ENCODE measurements at places on chromosomes 11 and 22. TPM values are rescaled to one million over a fixed set of nuclear protein-coding genes. Genes with fewer than 3 reads are reported as not detected.

The KRTAP5-10 gene
- not detected for polyA plus RNA-seq

The HMBS gene
- 52.0 TPM for polyA plus RNA-seq

The MMP8 gene
- polyA plus RNA-seq: not detected

GRCh38 chr11:75275581-75275980 is 35.0 kb downstream of the TPBGL start:
- H3K36me3 ChIP-seq: no peaks in the 10 kb centered on the region
- no peak overlapping the region for H3K27ac ChIP-seq
- H3K27me3 ChIP-seq: no peaks in the 10 kb centered on the region
- no peaks in the 10 kb centered on the region for H3K4me1 ChIP-seq

- H3K36me3 ChIP-seq: peaks cover 14% of the 10 kb centered on the region
- H3K27me3 ChIP-seq: no peaks in the 10 kb centered on the region
- DNase-seq: no peak
Observed at GRCh38 chr11:43396617-43397016, 37.9 kb downstream of the TTC17 start.

DNA sequence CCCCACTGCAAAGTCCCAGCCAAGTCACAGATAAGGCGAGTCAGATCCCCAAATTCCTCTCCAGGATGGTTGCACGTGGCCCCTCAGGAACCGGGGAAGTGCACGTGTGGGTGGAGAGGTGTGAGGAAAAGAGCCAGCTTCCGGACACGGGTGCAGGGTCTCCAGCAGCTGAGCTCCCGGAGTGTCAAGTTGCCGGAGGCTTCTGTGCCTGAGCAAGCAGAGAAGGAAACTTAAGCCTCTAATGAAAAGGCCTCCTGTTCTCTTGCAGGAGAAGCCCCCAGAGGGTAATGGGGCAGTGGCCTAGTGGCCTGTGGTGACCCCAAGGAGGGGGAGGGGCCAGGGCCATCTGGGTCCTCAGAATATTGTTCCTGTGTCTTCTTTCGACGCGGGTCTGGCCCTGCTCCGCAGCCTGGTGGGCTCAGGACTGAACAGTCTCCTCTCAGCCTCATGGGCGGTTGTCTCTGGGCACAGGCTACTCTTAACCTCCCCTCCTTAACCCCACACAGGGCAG is 147.9 kb downstream of the FEZ1 start:
- no peaks in the 10 kb centered on the region for H3K36me3 ChIP-seq
- no peak overlapping the region for H3K27ac ChIP-seq
- no peak overlapping the region for H3K4me3 ChIP-seq

DNA sequence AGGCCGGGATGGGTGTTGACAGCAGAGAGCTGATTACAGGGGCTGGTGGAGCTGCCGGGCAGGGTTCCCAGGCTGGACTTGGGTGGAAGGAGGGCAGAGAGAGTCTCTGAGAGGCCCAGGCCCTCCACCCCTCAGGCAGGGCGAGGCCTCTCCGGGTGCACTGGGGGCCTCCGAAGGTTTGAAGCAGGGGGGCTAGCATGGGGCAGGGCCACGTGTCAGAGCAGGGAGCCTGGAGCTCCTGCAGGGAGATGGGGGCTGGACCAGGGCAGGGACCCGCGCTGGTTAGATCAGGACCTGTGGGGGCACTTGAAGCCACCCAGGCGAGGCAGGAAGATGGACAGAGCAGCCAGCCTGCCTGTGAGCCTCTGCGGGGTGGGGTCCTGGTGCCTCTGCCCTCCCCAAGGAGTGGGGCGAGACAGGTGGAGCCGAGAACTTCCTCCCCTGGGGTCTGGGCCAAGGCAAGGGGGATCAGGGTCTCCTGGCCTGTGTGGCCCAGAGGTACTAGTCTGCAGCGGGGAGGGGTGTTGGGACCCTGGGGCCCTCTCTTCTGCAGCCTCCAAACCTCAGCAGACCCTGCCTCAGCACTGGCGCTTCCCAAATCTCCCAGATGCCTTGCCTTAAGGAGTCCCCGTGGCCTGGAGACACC is 911 bp downstream of the PANX2 start:
- H3K27me3 ChIP-seq: peaks cover 13% of the 10 kb centered on the region
- H3K36me3 ChIP-seq: no peaks in the 10 kb centered on the region
- no peak for DNase-seq
- H3K4me1 ChIP-seq: no peaks in the 10 kb centered on the region

DNA sequence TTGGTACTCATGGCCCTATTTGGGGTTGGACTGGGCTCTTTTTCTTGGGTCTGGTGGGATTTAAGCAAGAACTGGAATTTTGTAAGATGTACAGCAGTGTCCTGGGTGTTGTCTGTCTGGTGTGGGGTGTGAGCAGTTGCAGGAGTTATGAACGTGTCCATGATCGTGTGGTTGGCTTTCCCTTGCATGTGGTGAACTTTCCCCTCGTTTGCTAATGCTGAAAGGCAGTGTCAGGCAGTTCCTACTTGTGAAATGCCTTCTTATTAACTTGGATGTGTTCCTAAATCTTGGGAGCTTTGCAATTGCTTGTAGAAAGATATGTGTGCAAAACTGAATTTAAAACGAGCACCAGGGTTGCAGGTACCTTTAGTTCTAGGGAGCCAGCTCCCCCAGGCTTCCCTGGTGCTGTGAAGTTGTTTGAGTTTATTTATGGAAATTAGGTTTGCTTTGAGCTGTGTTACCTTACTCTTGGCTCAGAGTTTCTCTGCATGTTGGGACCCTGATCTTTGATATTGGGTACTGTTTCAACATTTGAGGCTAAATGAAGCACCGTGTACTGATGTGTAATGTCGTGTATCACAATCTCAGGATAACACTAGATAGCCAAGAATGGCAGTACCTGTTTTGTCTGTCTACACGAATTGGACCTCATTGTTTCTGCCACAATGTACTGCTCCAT is 35.8 kb upstream of the HSD17B12 start:
- peaks cover 1% of the 10 kb centered on the region for H3K36me3 ChIP-seq
- peaks cover 6% of the 10 kb centered on the region for H3K4me1 ChIP-seq
- H3K4me3 ChIP-seq: peak overlapping the region; percentile 72
- no peak for DNase-seq

DNA sequence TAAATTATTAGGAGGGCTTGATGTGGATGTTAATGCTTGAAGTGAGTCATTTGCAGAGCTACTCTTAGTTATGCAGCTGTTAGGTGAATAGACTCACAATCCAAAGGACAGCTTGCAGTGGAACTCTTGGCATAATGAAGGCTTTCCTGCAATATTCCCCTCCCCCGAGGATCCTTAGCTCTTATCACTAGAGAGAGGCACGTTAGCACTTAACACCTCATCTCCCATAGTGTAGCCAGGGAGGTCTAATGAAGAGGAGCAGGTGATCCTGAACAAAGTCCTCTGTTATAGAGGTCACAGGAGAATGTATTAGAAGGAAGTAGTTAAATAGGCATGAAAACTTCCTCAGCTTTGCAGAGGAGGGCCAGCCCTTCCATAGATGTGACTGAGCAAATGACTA is 919.2 kb upstream of the FAT3 start:
- H3K4me3 ChIP-seq: no peak overlapping the region
- no peak for DNase-seq

- H3K4me3 ChIP-seq: no peak overlapping the region
- H3K27me3 ChIP-seq: no peaks in the 10 kb centered on the region
- H3K36me3 ChIP-seq: no peaks in the 10 kb centered on the region
- DNase-seq: no peak
- H3K4me1 ChIP-seq: peaks cover 5% of the 10 kb centered on the region
- no peak overlapping the region for H3K27ac ChIP-seq
Observed at GRCh38 chr11:46116007-46116711, 5.1 kb downstream of the PHF21A start.

GRCh38 chr11:102771351-102771750 is 9.1 kb downstream of the MMP10 start:
- no peak overlapping the region for H3K27ac ChIP-seq
- H3K27me3 ChIP-seq: no peaks in the 10 kb centered on the region
- H3K4me1 ChIP-seq: peaks cover 4% of the 10 kb centered on the region
- no peak overlapping the region for H3K4me3 ChIP-seq
- H3K36me3 ChIP-seq: no peaks in the 10 kb centered on the region
- DNase-seq: no peak

DNA sequence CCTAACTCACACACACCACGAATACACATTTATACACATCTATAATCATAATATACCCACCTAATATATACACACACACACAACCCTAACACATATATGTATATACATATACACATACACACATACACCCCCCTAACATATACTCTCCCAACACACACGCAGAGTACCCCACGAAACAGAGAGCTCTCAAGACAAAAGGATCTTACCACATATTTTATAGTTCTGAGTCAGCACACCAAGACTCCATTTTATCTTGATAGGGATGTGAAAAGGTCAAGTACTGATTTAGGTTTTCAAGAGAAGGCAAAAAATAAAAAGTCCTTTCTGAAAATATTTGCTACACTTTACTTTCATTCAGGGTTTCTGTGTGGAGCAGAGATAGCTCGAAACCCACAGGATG is 1207.2 kb downstream of the LRRC4C start:
- no peak for DNase-seq
- no peaks in the 10 kb centered on the region for H3K4me1 ChIP-seq
- no peaks in the 10 kb centered on the region for H3K27me3 ChIP-seq
- H3K27ac ChIP-seq: no peak overlapping the region
- no peak overlapping the region for H3K4me3 ChIP-seq
